Omental fat pad (tissue), 4 donors: ENCODE measurements at places on chromosomes 12 and 14. TPM values are rescaled to one million over a fixed set of nuclear protein-coding genes. Genes with fewer than 3 reads are reported as not detected.

The KCNC2 gene
- not detected for total RNA-seq

GRCh38 chr12:66241061-66242043, 52.3 kb downstream of the IRAK3 start:
- DNase-seq = no peak

- DNase-seq = no peak
Observed at GRCh38 chr12:1216560-1216959, 225.5 kb downstream of the ERC1 start.

DNA sequence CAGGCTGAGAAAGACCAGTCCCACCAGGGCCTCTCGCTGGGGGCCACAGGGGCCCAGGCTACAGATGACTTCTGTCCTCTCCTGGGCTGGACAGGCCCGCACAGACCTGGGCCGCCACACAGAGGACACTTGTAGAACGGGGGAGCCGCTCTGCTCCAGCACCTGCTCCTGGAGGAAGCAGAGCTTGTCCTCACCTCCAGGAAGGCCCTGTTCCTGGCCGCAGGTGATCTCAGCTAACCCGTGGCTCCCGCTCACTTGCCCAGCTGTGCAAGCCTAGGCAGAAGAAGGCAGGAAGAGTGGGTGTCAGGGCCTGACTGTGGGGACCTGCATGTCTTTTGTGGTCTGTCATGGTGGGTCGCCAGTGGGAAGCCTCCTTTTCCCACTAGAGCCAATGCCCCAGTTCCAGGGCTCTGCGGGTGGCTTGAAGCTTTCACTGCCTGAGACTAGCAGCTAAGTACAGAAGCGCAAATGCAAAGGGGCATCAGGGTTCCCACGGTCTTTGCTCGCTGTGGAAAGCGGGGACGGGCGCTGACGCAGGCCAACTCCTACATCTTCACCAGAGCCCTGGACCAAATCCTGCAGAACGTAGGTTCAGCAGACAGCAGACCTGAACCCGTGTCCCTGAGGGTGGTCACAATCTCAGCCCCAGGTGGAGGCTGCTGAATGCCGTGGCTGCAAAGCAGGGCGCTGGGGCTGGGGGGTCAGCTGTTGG, 8.8 kb upstream of the CEP170B start:
- no peak for DNase-seq

The DYNC1H1 gene
- total RNA-seq = 440 TPM
